ENCODE measurements at places on chromosomes 2 and 18. TPM values are rescaled to one million over a fixed set of nuclear protein-coding genes. Genes with fewer than 3 reads are reported as not detected.

DNA sequence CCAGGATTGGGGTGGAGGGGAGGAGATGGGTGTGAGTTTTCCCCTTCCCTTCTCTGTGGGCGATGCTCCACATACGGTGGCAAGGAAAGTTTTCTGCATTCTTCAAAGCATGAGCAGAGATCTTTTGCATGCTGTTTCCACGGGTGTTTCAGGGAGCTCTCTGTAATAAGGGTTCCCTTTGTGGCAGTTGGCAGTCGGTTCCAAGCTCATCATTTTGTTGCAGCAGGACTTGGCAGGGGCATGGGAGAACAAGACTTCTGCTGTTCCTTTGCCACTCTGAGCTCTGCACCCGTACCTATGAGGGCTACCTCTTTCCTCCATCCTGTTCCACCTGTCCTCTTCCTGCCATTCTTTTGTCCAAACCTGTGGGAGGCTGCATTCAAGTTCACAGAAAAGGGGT is 71.3 kb upstream of the SPRED2 start:
- no peak for DNase-seq

The RIT2 gene
- total RNA-seq, result not detected

The SLC8A1 gene
- 2.8 TPM for total RNA-seq

The SNORC gene
- 2.5 TPM for total RNA-seq

The FTCDNL1 gene
- total RNA-seq, result 1.3 TPM

The UGT1A4 gene
- total RNA-seq, result not detected

DNA sequence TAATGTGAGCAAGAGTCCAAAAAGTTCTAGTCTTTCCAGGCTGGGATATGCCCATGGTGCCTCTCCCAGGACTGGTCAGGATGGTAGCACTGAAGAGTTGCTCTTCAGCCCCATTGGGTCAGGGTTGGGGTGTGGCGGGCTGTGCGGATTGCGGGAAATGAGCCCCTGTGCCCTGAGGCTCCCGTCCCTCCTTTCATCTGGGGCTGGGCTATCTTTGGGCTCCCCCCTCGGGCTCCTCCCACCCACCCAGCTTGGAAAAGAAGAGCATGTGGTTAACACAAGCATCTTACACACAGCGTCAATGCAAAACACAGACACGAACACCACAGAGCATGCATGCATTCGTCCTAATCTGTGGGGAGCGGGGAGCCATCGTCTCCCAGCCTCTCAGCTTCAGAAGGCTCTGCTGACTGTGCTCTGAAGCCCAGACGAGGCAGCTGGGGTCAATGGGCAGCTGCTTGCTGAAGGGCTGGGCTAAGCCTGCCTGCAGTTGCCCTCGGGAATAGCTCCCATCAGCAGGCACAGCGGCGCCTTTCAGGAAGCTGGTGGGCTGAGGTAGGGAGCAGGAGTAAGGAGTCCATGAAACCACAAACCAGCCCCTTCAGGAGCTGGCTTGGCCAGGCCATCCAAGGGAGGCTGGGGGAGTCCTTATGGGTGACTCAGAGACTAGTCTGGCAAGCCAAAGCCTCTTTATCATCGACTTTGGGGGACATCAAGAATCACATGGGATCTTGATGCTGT is 112.9 kb downstream of the CLIP4 start:
- DNase-seq, result no peak

The TSPYL6 gene
- not detected for total RNA-seq

The CXCR2 gene
- total RNA-seq, result not detected

- no peak for DNase-seq
Observed at GRCh38 chr2:70779491-70779890, 11.0 kb downstream of the FIGLA start.

The TRABD2A gene
- 0.50 TPM for total RNA-seq

The MALT1 gene
- total RNA-seq, result 19.8 TPM

DNA sequence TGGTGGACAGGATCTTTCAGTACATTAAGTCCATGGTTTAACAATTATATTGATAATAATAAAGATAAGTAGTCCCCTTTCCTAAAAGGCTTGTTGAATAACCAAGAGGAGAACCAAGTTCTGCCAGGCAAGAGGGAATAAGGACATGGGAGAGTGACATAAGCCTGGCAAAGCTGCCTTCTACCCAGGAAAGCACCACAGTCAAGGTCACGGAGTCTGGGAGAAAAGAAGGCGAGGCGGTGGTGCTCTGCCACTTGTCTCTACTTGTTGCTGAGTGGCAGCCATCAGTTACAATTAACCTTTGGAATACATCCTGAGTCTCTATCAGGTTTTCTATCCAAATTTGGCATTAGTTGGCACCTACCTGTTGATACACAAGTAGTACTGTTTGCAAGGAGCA is 101.7 kb upstream of the GATA6 start:
- no peak for DNase-seq

DNA sequence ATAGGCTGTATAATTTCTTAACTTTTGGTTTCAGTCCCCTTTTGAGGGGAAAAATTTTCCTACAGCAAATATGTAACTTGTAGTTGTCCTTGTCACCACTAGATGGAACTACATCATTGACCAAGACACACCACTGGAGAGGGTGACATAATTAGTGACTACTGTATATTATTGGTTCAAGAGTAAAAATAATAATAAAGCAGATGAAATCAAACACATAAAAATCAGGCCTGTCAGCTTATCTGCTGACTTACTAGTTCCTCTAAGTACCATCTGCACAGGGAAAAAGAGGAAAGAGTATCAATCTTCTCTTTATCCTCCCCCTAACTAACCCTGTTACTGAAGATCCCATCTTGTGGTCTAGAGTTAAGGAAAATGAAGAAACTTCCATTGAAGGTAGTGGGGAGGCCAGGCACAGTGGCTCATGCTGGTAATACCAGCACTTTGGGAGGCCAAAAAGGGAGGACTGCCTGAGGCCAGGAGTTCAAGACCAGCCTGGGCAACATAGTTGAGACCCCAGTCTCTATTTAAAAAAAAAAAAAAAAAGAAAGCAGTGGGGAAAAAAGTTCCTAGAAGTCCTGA is 29.6 kb upstream of the ENOSF1 start:
- DNase-seq, result no peak
